Activated T-cell treated with anti-CD3 and anti-CD28 coated beads for 4 hours (primary cell): ENCODE measurements at places on chromosomes 2 and 18.

- no peak for DNase-seq
Observed at GRCh38 chr2:128727914-128728313, 409.2 kb upstream of the HS6ST1 start.

- no peak for DNase-seq
Observed at GRCh38 chr2:142974288-142975024, 97.0 kb downstream of the KYNU start.

DNA sequence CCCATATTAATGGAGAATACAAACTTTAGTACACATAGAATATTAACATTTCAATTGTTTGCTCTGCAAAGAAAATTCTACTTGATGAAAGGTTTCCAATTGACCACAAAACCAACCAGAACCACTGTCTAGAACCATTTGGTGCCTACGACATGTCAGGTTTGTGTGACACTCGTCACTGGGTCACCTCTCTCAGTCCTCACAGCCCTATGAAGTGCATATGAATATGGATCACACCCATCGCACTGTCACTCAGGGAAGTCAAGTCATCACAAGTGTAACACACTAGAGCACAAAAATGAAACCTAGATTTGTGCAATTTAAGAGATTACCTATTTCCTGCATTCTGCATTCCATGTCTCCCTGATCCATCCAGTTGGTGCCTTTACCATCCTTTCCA, 43.7 kb downstream of the PTPN2 start:
- DNase-seq, result no peak

DNA sequence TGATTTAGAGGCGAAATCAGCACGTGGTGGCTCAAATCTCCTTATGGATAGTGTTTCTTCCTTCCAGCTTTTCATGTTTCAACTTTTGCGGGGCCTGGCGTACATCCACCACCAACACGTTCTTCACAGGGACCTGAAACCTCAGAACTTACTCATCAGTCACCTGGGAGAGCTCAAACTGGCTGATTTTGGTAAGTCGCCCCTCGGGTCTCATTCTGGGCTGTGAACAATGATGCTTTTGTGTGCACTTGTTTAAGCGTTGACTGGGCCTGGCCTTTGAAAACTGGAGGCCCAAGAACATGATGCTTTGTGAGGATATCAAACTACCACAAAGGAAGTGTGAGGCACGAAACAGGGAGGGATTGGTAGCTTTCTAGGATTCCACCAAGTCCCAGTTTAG, 27.4 kb downstream of the CDK15 start:
- no peak for DNase-seq

DNA sequence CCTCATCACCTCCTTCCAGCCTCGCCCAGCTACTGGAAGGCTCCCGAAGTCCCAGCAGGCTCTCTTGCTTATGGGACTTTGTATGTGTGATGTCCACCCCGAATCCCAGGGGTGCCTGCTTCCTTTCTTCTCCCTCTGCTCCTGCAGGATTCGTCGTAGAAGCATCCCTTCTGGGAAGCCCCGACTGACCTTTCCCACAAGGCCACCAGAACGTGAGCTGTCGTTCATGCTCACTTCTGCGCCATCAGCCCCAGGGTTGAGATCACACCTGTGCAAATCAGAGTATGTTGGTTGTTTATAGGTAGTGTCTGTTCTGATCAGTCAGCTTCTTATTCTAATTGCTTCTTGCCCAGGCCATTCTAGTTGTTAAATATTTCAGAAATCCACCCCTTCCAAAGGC, 101.8 kb downstream of the HS1BP3 start:
- no peak for DNase-seq

- no peak for DNase-seq
Observed at GRCh38 chr2:47784352-47784851, 1.5 kb downstream of the MSH6 start.

GRCh38 chr2:101509499-101510284, 34.8 kb upstream of the RFX8 start:
- no peak for DNase-seq

- DNase-seq, result no peak
Observed at GRCh38 chr2:81235601-81236000, 931.0 kb upstream of the LRRTM1 start.
